NCI-H1417 (cell line): ENCODE measurements at places on chromosomes 11 and 22.

DNA sequence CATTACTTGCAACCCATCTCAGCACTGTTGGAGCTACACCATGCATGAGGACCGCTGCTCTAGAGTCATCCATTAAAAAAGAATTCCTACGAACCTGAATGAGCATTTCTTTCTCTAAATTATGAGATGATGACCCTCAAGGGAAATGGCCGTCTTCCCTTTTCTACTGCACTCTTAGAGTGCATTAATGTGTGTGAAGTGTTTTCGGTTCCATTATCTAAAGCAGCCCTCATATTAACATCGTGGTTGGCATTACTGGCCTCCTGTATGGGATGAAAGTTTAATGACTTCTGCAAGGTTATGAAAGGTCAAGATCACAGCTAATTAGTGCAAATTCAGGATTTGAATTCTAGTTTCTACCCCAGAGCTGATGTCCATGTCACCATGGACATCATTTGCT lies 16.7 kb downstream of the CD44 start:
- peak; percentile 86 for DNase-seq

DNA sequence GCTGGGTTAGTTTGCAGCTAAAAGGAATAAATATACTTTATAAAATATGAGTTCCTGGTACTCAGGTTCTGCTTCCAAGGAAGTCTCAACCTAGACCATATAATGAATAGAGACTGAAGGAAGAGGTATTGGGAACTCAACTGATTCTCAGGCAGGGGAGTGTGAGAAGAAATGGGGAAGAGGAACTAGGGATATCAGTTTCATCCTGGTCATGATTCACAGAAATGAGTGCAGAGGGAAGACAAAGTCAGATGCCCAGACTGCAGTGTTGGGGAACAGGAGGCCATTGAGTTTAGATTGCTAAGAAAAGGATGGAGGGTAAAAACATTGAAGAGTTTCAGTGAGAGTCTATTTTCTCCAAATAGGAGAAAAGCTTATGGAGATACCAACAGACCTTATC lies 28.8 kb downstream of the PLAAT5 start:
- DNase-seq = no peak

DNA sequence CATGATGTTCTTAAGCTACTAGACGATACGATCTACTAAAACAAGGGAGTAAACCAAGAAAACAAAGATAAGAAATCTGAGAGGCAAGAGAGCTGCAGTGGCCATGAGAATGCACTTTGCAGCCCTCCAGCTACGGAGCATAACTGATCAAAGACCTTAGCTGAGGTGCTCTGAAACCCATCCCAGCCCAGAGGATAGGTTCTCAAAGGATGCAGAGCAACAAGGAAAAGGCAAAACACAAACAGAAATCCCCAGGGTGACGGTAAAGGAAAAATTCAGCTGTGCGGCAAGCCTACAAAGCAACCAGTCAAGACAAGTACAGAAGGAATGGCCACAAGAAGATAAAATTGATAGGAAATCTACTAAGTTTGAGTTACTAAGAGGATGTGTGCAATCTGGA lies 32.5 kb upstream of the CFAP300 start:
- DNase-seq = no peak

DNA sequence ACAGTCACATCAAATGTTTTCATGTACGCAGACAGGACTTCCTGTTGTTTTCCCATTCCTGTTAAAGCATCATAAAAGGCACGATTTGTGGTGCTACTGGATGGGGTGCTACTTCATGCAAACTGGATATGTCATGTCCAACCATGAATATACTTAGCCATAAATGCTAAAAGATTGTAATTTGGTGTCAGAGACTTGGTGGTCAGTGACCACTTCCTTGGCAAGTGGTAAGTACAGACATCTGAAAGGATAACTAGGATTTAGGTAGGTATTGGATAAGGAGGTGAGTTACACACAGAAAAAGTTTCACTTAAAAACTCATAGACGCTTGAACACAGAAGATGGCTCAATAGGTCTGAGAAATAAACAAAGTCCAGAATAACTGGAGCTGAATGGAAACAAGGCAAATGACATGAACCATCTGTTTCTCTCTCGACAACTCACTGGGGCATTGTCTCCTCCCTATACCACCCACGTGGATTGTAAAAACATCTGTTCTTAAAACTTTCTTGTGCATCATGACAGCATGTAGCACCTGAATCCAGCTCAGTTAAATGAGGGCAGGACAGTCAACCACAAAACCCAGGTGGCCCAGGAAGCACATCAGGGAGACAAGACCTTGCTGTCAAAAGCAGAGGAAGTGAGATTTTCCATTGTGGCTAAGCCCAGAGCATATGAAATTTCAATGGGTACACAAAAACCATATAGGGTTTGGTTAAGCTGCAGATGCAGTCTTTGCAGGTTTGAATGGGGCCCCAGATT lies 22.1 kb upstream of the IGLL5 start:
- DNase-seq = no peak

GRCh38 chr22:48563966-48564330 lies 1263.7 kb downstream of the BRD1 start:
- DNase-seq = no peak

DNA sequence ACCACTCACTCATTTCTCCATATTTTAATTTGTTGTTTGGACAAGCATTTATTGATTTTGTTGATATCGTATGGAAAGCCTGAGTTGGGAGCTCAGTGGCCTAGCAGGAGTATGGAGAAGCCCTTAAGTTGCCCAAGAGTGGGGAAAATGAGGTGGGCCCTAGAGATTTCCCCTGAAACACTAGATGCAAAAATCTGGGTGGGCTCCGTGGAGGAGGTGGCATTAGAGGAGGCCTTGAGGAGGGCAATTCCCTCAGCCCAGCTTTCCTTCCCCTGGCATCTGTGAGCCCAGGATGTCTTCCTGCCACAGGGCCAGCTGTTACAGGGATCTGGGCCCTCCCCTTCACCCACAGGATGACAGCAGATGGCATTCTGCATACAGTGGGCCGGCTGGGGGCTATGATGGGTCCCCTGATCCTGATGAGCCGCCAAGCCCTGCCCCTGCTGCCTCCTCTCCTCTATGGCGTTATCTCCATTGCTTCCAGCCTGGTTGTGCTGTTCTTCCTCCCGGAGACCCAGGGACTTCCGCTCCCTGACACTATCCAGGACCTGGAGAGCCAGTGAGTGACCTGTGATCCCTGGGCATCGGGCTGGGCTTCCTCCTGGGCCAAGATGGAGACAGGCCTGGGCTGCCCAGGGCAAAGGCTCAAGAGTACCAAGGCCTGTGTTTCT lies 21.6 kb upstream of the SLC22A12 start:
- no peak for DNase-seq

DNA sequence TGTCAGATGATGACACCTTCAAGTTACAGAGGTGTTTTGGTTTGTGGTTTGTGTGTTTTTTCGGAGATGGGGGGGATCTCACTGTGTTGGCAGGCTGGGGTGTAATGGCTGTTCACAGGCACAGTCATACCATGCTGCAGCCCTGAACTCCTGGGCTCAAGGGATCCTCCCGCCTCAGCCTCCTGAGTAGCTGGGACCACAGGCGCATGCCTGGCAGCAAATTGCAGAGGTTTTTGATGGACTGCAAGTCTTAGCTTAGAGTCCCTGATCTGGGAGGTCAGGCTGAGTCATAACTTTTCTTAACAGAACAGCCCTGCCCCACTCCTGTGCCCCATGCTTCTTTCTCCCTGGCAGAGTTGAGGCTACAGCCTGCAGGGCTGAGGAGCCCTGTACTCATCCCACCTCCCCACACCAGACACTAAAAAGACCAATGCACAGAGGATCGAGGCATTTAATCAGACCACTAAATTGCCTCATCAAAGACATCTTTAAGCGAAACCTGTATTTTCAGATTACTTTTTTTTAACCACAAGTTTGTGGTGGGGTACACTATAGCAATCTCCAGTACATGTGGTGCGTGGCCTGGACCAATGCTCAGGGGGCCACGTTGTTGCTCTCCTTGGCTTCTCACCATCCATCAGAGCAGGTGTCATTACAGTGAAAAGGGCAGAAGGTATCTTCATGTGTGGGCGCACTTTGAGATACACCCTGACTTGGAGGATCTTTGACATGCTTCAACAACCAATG lies 17.1 kb upstream of the ADORA2A start:
- DNase-seq = no peak

GRCh38 chr11:120974965-120975364 lies 48.9 kb upstream of the TBCEL start:
- DNase-seq = no peak

DNA sequence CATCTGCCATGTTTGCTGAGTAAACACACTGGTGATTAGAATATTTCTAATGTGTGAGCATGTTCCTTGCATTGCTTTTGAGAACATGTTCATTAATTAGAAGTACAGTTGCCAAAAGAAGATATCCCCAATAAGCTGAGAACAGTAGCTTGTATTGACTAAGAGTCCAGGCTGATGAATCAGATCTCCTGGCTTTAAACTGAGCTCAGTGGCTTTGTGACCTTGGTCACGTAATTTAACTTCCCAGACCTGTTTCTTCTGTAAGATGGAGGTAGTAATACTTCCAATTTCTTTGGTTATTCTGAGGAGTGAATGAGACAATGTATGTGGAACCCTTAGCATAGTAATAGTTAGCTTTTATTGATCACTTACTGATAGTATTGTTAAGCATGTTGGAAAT lies 61.9 kb downstream of the CYB5R2 start:
- DNase-seq = no peak

- DNase-seq = peak; percentile 12
These were observed 119.6 kb upstream of the BLID start for GRCh38 chr11:122235615-122236014.

DNA sequence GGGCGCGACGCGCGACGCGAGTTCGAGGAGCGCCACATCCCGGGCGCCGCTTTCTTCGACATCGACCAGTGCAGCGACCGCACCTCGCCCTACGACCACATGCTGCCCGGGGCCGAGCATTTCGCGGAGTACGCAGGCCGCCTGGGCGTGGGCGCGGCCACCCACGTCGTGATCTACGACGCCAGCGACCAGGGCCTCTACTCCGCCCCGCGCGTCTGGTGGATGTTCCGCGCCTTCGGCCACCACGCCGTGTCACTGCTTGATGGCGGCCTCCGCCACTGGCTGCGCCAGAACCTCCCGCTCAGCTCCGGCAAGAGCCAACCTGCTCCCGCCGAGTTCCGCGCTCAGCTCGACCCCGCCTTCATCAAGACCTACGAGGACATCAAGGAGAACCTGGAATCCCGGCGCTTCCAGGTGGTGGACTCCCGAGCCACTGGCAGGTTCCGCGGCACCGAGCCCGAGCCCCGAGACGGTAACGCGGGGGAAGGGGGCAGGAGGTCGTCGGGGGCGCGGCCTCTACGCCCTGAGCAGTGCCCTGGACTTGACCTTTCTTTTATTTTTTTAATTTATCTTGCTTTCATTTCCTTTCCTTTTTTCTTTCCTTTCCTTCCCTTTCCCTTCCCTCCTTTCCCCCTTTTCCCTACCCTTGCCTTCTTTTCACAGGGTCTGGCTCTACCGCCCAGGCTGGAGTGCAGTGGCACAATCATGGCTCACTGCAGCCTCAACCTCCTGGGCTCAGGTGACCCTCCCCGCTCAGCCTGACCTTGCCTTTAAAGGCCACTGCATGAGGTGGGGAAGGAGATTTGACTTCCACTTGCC lies 5.0 kb downstream of the MPST start:
- DNase-seq = no peak

DNA sequence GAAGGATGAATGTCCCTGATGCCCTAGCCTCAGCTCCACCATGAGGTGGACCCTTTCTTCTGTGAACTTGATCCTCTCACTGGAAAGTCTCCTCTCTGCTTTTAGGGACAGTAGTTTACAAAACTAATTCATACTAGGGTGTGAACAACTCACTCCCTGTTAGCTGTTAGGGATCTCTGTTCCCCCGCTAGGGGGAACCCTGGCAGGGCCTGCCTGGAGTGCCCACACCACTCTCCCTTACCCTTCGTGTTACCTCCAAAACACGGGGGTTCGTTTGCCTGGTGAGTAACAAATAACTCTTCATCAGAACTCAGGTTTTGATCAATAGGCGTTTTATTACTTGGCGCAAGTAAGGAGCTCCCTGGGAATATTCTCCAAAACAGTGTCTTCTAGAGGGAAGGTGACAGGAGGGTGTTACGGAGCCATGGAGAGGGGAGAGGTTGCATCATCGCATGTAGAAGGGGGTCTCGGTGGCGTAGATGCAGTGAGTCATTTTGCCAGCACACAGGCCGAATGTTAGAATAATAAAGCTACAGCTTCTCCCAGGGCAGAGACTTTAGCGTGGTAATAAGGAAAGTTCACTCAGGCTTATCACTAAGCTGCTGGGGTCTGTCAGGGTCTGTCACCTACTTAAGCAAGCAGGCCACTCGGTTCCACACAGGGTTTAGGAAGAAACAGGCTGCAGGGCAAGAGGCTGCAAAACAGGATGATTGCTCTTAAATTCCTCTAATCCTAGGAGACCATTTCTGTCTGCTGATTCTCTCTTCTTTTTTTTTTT lies 45.8 kb downstream of the C11orf96 start:
- DNase-seq = no peak

GRCh38 chr22:45446216-45446615 lies 32.7 kb downstream of the RIBC2 start:
- DNase-seq = no peak

- no peak for DNase-seq
These were observed 6.2 kb downstream of the AMOTL1 start for GRCh38 chr11:94774345-94774744.

GRCh38 chr22:42869888-42870480 lies 12.9 kb upstream of the ARFGAP3 start:
- DNase-seq = no peak

DNA sequence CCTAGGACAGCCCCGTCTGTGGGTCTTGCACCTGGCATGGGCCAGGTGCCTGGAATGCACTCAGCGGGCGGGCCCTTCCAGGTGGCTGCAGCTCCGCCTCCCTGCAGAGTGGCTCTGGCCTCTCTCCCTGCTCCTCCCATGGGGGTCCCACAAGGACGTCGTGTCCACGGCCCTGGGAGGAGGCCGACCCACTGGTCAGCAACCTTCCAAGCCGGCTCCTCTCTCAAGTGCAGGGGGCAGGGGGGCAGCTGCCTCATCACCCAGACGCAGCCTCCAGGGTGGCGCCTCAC lies 41.9 kb downstream of the CERK start:
- DNase-seq = peak; percentile 71

DNA sequence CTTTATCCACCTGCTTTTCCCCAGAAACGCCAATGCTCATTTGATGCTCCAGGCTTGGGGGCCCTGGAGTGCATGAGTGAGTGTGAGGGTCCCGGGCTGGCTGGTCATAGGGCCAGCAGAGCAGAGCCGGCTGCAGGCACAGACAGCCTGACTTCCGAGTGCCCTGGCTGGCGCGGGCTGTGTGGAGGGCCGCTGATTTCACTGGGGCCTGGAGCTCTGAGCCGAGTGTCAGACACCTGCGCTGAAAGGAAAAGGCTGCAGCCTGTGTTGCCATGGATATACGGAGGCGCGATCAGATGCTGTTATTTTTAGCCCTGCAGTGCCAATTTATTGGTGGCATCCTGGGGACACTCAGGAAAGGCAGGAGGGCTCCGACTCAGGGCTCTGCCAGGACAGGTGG lies 87.6 kb downstream of the ST3GAL4 start:
- peak; percentile 45 for DNase-seq
